SIG-M5 (cell line): ENCODE measurements at places on chromosomes 16 and 17.

- no peak for DNase-seq
Observed at GRCh38 chr16:72126429-72126765, 32.8 kb downstream of the DHX38 start.

GRCh38 chr17:34275881-34276280, 5.9 kb downstream of the CCL7 start:
- DNase-seq, result no peak

- no peak for DNase-seq
Observed at GRCh38 chr17:73099511-73099910, 7.0 kb upstream of the SLC39A11 start.

DNA sequence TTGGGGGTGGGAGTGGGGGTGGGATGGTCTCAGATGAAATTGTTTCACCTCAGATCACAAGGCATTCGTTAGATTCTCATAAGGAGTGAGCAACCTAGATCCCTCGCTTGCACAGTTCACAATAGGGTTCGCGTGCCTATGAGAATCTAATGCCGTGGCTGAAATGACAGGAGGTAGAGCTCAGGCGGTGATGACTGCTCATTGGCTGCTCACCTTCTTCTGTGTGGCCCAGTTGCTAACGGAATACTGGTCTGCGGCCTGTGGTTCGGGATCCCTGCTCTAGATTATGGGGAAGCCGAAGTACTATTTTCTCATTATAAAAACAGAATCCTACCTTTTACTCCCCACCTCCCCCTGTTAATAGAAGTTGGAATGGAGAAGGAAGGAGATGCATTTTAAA, 18.9 kb downstream of the CLTC start:
- DNase-seq, result no peak

GRCh38 chr17:16947470-16947869, 24.4 kb downstream of the TNFRSF13B start:
- no peak for DNase-seq

GRCh38 chr17:78675316-78675616, 98.1 kb upstream of the DNAH17 start:
- no peak for DNase-seq

GRCh38 chr17:42348104-42348503, 40.1 kb downstream of the STAT3 start:
- DNase-seq, result no peak

- no peak for DNase-seq
Observed at GRCh38 chr17:62576382-62576781, 51.1 kb upstream of the MRC2 start.

- no peak for DNase-seq
Observed at GRCh38 chr16:47228241-47228640, 84.5 kb upstream of the NETO2 start.

GRCh38 chr16:86697715-86698114, 119.4 kb downstream of the FOXL1 start:
- DNase-seq, result no peak

DNA sequence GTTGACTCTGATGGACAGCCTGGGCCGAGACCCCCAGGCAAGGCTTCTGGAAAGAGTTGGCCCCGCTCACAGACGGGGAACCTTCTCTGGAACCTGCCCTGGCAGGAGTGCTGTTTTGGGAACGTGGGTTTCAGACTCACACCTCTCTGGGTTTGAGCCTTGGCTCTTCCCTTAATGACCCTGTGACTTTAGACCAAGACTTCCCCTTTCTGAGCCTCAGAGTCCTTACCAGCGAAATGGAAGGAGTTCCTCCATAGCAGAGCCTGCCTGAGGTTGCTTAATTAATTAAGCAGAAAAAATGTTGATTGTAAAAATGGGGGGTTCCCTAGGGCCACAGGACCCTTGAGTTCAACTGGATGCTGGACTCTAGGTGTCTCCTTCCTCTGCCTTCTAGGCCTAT, 408.2 kb downstream of the SEC14L1 start:
- DNase-seq, result no peak

- DNase-seq, result no peak
Observed at GRCh38 chr16:12448504-12448903, 355.2 kb downstream of the CPPED1 start.

DNA sequence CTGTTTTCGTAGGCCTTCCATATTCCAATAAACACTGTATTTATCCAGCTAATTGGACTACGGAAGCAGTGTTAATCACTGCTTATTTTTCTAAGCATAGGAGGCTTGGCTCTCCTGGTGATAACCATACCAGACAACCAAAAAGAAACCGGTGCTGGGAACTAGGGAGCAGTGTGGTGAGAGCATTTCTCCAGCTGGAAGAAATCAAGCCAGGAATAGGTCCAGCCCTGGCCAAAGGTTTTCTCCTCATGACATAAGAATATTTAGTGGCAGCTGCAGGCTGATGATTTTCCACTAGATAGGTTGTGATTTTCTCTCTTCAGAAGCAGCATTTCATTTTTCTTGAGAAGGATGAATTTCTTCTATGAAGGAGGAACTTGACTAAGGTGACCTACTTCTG, 141.5 kb downstream of the TRIM37 start:
- DNase-seq, result no peak

- DNase-seq, result no peak
Observed at GRCh38 chr16:9419161-9419560, 327.7 kb downstream of the HAPSTR1 start.

DNA sequence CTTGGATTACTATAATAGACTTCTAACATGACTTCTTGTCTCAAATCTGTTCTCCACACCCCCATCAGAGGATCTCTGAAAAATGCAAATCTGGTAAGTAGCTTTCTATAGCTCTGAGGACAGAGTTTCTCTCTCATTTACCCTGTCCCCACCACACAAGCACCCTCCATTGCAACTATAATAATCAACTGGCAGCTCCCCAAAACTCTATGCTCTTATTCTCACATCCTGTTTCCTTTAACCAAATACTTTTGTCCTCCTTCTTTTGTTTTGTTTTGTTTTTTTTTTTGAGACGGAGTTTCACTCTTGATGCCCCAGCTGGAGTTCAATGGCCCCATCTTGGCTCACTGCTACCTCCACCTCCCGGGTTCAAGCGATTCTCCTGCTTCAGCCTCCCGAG, 73.4 kb downstream of the HELZ start:
- no peak for DNase-seq

- DNase-seq, result no peak
Observed at GRCh38 chr16:76309639-76310335, 32.6 kb downstream of the CNTNAP4 start.

DNA sequence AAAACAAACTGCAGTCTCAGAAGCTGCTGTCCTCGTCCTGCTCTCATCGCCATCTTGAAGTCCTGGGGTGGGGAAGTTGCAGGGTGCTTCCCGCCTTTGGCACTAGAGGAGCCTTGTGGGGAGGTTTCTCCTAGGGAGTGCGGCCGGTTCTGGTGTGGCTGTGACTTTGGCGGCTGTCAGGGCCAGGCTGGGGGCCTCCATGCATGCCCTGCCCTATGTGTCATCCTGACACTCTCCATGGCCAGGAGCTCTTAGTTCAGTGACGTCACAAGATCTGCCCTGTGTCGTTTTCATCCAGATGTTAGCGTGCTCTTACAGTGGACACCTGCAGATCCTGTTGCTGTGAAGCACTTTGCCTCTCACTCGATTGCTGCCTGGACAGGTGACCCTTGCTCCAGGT, 49.6 kb downstream of the PLD6 start:
- no peak for DNase-seq

DNA sequence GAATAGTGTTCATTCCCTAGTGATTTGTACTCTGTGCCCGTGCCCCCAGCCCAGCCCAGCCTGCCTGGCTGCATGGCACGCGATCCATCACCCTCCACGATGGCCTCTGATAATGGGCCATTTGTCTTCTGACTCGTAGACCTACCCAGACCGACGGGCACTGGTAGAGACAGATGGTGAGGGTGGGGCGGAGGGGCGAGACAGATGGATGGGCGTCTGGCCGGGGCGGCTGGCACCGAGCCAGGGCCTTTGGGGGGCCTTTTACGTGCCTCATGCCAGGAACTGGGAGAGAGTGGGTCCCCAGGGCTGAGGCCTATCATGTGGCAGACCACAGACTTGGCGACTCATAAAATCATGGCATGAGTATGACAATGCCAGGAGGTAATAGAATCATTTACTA, 25.4 kb downstream of the CRHR1 start:
- DNase-seq, result no peak

DNA sequence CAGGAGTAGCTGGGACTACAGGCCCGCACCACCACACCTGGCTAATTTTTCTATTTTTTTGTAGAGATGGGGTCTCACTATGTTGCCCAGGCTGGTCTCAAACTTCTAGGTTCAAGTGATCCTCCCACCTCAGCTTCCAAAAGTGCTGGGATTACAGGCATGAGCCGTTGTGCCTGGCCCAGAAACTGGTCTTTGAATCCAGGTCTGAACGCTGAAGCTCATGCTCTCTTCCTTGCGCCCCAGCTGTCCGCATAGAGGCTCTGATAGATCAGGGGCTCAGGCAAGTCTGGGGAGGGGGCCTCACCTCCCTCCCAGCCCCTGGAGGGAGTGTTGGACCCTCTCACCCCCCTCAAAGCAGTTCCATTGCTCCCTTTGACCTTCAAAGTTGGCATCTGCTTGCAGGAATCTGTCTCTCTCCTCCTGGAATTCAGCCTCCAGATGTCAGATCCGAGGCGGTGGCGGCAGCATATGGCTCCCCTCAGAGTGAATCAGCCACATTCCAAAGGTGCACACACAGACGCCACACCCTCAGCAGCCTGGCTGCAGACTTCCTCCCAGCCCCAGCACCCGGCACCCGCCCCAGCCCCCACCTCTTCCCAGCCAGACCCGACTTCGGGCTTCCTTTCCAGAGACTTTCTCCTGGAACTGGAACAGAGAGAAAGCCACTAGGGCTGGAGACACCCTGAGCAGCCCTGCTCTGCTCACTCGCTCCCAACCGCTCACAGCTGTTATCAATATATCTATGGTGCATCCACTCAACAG, 16.9 kb upstream of the GLIS2 start:
- no peak for DNase-seq

GRCh38 chr16:3158026-3158509, 23.2 kb downstream of the ZNF213 start:
- no peak for DNase-seq

GRCh38 chr17:57253362-57254065, 2.8 kb upstream of the MSI2 start:
- DNase-seq, result no peak

GRCh38 chr16:79264237-79265109, 336.1 kb downstream of the MAF start:
- no peak for DNase-seq

GRCh38 chr16:83550183-83550569, 257.6 kb upstream of the HSBP1 start:
- no peak for DNase-seq

GRCh38 chr17:61307905-61308886, 91.4 kb upstream of the TBX2 start:
- no peak for DNase-seq

DNA sequence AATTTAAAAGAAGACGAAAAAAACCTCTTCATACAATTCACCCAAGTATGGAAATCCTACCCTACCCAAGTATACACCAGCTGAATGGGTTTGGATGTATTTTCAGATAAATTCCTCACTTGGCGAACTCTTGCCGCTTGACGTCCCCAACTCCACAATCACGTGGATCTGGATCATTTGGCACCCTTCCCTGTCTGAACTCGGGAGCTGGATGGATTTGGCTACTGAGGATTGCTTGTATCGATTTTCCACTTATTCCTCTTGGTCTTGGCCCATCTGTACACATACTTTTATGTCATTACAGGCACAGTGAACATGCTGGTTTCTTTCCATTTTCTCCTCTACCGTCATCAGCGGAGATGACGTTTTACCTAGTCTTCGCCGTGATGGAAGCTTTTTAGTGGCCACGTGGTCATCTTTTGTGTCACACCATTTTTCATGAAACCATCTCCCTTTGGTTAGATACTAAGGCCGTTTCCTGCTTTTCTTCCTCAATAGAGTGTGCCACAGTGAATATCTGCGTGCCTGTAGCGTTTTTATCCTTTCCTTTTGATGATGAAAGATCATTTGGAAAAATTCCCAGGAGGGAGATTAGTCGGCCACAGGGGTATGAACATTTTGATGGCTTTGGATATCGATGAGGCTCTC, 47.1 kb downstream of the CMIP start:
- no peak for DNase-seq

DNA sequence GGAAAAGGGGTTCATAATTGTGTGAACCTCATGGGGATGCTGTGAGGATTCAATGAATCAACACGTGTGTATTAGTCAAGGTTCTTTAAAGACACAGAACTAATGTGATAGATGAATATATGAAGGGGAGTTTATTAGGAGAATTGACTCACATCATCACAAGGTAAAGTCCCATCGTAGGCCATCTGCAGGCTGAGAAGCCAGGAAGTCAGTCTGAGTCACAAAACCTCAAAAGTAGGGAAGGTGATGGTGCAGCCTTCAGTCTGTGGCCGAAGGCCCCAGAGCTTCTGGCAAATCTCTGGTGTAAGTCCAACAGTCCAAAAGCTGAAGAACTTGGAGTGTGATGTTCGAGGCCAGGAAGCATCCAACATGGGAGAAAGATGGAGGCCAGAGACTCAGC, 413.4 kb downstream of the CDH13 start:
- no peak for DNase-seq

DNA sequence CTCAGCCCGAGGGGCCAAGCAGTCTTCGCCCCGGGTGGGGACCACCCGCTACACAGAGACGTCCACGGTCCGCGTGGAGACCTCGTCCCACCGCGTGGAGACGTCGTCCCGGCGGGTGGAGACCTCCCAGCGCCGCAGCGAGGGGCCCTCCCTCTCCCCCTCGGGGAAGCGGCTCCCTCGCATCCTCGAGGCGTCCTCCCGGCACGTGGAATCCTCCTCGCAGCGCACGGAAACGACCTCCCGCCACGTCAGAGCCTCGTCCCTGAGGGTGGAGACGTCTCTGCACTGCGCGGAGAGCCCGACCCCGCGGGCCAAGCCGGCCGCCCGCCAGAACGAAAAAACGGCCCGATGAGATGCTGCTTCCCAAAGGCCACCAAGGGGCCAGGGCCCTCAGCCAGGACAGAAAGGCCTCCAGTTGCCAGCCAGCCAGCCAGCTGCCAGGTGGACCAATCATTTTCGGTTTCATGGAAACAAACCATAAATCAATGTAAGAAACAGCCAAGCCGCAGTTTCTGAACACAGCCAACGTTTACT, 424 bp downstream of the C17orf100 start:
- no peak for DNase-seq

GRCh38 chr17:75689441-75689873, 22.3 kb downstream of the SAP30BP start:
- DNase-seq, result no peak

GRCh38 chr17:61487989-61488595, 35.9 kb downstream of the TBX4 start:
- no peak for DNase-seq

- DNase-seq, result no peak
Observed at GRCh38 chr16:48676836-48677235, 66.9 kb upstream of the N4BP1 start.

- DNase-seq, result no peak
Observed at GRCh38 chr16:85317704-85318103, 205.4 kb upstream of the CIBAR2 start.

- DNase-seq, result no peak
Observed at GRCh38 chr17:68260051-68260762, 12.4 kb downstream of the AMZ2 start.

DNA sequence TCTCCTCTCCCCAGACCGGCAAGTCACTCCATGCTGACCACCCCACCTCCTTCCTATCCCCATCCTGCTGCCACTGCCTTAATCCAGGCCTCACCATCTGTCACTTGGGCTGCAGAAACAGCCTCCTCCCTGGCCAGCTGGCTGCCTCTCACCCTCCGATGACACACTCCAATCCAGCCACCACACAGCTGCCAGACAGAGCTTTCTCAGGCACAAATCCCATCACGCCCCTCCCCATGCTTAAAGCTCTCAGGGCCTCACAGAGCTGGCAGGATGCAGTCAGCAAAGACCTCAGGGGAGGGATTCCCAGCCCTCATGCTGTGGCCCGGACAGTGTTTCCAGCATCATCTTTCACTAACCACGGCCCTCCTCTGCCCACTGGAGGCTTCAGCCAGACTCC, 13.7 kb downstream of the CAMKK1 start:
- no peak for DNase-seq
